ENCODE measurements at places on chromosomes 5 and 9. TPM values are rescaled to one million over a fixed set of nuclear protein-coding genes. Genes with fewer than 3 reads are reported as not detected.

DNA sequence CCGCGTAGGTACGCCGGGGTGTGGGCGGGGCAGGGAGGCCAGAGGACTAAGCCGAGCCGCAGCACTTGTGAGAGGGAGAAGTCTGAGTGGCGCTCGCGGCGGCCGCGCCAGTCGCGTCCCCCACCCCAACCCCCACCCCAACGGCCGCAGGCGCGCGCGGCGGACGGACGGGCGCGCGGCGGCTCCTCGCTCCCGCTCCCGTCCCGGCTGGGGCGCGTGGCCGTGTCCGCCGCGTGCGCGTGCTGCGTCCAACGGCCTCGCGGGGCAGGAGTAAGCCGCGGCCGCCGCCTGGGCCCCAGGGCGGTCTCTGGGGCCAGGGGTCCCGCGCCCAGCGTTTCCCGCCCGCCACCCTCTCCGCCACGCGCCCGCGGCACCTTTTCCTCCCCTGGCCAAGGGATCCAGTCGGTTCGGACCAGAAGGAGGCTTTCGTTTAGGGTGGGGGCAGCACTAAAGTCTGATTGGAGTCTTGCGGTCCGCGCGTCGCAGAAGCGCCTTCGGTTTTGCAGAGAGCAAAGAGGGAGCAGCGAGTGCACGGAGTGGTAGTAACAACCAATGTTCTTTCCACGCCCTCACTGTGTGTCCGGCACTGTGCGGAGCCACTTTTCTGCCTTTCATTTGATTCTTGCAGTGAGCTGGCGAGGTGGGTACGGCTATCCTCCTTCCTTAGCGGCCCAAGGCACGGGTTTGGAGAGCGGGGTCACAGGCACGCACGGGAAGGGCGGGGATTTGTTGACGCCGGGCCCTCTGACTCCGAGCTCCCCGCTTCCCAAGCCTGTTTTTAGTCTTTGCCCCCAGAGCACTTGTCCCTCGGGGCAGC is 483 bp downstream of the G3BP1 start:
- DNase-seq = peak; percentile 20

DNA sequence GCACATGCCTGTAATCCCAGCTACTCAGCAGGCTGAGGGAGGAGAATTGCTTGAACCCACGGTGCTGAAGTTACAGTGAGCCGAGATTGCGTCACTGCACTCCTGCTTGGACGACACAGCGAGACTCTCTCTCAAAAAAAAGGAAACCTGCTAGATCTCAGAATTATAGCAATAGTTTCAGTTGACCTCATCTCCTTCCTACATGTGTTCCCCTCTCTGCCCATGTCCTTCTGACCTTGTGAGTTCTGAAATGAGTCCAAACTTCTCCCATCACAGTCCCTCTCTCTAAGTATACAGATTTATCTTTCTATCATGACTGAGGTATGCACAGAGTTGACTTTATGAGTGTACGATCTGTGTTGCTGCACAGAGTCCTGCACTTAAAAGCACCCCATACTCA is 44.6 kb upstream of the SHOC1 start:
- DNase-seq = no peak

HAPLN1 gene
- not detected for total RNA-seq

DEPDC1B gene
- total RNA-seq = 33.4 TPM

DBH gene
- not detected for total RNA-seq
